IMR-90 (cell line): ENCODE measurements at places on chromosomes 1 and 21.

DNA sequence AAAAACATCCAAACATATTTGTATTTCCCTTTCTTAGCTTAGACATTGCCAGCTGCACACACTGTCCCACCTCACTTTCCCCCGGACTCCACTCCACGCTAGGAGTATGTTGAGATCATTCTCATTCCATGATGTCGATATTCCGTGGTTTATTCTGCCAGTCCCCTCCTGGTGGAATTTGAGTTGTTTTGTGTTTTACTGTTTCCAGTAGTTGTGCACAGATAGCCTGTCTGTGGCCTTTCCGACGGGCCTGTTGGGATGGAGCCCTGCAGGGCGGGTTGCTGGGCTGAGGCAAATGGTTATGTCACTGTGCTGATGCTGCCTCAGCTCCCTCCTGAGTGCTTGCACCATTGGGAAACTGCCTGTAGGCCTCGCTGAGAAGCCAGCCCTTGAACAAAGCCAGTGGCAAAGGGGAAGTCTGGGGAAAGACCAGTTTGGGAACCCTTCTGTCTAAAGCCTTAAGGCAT lies 12.8 kb downstream of the TRAPPC10 start:
- peak; percentile 67 for DNase-seq

GRCh38 chr1:182626527-182626926 lies 22.3 kb upstream of the RGS16 start:
- no peak for DNase-seq

DNA sequence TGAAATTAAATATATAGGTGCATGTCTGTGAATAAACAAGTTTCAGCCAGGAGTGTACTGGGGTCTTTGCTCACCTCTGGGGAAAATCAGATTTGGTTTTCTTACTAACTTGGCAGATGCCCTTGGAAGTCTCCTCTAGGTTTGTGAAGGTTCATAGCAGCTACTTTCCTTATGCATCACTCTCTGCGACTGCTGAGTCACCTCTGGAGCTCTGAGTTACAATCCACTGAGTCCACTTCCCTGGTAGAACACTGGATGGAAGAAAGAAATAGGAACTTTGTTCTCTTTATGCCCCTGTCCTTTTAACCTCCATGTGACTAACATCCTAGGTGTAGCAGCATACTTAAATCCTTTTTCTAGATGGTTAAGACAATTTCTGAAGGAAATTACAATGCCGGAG lies 4.4 kb upstream of the FASLG start:
- DNase-seq, result peak; percentile 88

- DNase-seq, result no peak
These were observed 44.4 kb upstream of the B3GALT5 start for GRCh38 chr21:39568361-39568760.

GRCh38 chr1:9009438-9010370 lies 16.5 kb downstream of the SLC2A7 start:
- peak; percentile 28 for DNase-seq

DNA sequence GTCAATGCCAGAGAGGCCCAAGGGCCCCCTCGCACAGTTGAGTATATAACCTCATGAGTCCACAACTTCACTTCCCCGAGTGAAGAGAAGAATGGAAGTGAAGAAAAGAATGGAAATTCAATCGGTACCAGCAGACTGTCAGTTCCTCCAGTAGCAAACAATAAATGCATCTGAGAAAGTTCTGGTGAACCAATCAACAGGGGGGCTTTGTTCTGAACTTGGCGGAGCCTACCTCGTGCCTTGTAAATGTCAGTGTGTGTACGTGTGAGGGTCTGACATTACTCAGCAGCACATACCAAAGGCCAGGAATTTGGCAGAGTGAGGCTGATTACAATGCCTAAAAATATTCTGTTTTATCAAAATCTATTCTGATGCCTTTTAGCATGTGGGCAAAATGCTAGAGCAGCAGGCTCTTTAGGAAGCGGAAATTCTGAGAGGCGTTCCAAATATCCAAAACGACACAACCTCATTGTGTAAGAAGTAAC lies 238.5 kb downstream of the LTN1 start:
- peak; percentile 96 for DNase-seq

GRCh38 chr1:74222701-74223100 lies 12.5 kb upstream of the TNNI3K start:
- DNase-seq, result peak; percentile 47

GRCh38 chr21:32299695-32300094 lies 1.0 kb downstream of the MRAP start:
- no peak for DNase-seq

- DNase-seq, result no peak
These were observed 6.7 kb downstream of the HLX start for GRCh38 chr1:220885971-220886370.

- no peak for DNase-seq
These were observed 4.7 kb upstream of the FTCD start for GRCh38 chr21:46159841-46160656.

GRCh38 chr1:97159342-97159741 lies 437.8 kb downstream of the PTBP2 start:
- DNase-seq, result no peak

GRCh38 chr1:228927946-228928898 lies 192.9 kb downstream of the RHOU start:
- no peak for DNase-seq
